Globus pallidus (tissue), 1 donor: ENCODE measurements at places on chromosomes 6 and 20.

GRCh38 chr6:14851281-14851680, 394.6 kb upstream of the JARID2 start:
- DNase-seq: no peak

DNA sequence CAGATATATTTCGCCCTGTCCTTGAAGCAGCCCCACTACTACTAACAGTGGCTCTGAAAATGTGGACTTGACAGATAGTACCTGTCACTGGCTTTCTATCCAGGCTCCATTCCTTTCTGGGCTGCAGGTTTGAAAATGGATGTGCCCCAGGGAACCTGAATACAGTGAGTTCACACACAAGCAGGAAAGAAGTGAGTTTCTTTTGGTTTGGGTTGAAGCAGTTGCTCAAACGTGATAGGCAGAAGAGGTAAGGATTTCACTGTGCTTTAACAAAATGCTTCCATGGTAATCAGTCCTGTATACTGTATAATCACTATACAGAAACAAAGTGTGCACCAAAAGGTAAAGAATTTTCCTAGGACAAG, 382.9 kb downstream of the PRKN start:
- no peak for DNase-seq

- peak; percentile 2 for DNase-seq
Measured at GRCh38 chr6:153957394-153957793, 81.6 kb upstream of the OPRM1 start.

GRCh38 chr6:106637717-106638341, 8.5 kb downstream of the QRSL1 start:
- peak; percentile 20 for DNase-seq

DNA sequence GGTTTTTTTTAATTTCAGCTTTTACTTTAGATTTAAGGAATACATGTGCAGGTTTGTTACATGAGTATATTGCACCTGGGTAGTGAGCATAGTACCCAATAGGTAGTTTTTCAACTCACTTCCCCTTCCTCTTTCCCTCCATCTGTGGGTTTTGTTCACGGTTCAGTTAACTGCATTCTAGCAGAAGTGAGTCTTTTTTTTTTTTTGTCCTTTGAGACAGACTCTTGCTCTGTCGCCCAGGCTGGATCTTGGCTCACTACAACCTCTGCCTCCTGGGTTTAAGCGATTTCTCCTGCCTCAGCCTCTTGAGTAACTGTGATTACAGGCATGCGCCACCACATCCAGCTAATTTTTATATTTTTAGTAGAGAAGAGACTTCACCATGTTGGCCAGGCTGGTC, 8.7 kb downstream of the UBR2 start:
- DNase-seq: no peak

GRCh38 chr6:14406614-14407331, 289.2 kb downstream of the CD83 start:
- DNase-seq: no peak

DNA sequence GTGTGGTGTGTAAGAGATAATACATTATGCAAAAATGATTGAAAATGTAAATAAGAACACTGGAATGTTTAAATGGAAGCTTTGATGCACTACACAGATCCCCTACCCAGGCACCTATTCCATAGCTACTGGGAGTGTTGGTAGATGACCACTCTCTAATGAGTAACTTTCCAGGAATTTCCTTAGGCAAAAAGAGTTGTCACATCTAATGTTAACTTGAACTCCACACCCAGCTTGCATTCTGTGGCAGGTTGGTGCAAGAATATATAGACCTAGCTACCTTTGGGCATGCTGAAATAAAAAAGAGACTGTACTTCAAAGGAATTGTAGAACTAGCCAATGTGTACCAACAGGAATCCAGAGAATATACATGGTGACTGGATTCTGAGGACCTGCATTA, 1254.2 kb upstream of the EYS start:
- no peak for DNase-seq

GRCh38 chr20:62004614-62005013, 61.1 kb downstream of the TAF4 start:
- no peak for DNase-seq

DNA sequence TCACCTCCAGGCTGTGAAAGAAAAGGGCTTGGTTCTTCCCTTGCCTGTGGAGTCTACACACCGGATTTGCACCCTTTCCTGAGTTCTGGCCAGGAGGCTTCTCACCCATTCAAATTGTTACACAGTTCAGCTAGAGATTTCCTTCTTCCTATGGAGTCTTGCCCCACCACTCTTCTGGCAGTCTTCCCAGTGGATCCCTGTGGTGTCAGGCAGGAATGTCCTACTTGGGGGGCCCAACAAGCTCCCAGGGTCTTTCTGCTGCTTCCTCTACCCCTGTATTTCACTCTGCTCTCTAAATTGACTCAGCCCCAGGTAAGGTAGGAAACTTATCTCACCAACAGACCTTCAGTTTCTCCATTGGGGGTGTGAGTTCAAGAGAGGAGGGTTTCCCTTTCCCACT, 14.0 kb upstream of the CST9L start:
- DNase-seq: no peak

GRCh38 chr6:170212051-170212756, 78.7 kb downstream of the DLL1 start:
- no peak for DNase-seq

DNA sequence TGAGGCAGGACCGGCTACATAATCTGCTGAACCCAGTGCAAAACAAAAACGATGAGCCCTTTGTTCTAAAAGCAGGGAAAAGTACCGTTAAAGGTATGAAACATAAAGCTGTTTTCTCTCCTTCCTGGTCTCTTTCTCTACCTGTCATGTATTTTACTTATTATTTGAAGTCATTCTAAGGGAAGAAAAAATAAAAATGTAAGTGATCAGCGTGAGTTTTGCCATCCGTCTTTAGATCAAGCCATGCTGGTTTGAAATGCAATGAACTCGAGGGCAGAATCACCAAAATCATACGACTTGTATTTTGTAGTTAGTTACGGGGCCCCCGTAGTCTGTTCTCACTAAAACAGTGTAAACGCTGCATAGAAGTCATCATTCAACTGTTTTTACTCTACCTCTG, 2.9 kb upstream of the BCAS1 start:
- DNase-seq: no peak

DNA sequence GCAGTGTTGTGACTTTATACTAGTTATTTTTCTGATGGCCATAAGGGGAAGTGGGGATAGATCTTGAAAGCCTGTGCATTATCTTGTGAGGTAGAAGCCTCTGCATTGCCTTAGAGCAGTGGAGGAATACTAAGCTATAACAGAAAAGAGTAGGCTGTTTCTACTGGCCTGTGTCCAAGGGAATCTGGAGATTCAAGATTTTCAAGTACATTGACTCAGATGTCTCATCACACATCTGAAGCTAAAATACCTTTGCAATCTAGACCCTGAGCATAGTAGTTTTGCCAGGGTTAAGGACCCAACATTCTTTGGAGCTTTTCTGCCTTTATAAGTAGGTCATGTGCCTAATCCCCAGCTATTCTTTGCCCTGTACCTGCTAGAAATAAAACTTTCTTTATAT, 272.3 kb downstream of the TENT5A start:
- no peak for DNase-seq

DNA sequence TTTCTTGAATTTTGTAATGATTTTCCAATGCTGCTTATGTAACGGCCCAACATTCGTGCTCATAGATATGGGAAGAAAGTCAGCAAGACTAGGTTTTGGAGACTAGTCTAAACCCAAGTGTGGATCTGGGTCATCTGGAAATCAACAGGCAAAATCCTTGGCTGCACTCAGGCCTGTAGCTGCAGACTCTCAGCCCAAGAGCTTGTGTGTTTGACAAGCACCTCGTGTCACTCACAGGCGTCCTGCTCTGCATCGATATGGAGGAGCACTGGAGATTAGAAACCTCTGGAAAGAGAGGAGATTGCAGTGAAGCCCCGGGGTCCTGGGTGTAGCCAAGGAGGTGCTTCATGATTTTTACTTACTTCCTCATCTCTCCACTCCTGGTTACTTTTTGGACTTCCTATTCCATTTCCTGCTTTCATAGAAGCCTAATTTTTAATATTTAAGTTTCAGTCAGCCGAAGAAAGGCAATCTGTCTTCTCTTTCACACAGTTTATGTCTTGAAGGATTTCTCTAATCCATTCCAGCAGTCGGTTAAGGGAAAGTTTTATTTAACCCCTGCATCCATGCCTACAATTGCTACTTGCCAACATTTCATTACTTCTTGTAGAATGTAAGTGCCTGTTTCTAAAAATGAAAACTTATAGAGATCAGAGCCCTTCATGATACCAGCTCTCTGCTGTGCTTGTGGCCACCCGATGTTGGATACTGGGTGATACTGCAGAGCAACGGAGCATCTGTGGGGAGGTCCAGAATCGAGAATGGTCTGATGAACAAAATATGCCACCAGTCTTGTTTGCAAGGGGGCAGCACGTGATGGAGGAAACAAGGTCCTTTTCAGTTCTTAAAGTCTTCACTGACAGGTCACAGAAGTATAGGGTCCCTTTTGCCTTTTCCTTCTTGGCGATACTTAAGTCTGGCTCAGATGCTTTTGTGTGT, 296.3 kb downstream of the QKI start:
- no peak for DNase-seq

DNA sequence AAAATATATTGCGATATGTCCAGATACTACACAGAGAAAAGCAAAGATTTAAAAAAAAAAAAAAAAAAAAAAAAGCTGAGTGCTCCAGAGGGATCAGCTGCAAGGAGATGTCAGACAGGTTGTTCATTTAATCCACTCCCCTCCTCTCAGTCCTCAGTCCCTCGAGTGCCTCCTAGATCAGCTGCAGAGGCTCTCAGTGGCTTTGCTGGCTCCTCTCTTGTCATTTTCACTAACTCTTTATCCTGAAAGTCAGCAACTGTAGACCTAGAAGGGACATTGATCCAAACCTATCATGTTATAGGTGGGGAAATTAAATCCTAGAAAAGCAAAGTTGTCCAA, 61.6 kb downstream of the KIAA0319 start:
- no peak for DNase-seq

DNA sequence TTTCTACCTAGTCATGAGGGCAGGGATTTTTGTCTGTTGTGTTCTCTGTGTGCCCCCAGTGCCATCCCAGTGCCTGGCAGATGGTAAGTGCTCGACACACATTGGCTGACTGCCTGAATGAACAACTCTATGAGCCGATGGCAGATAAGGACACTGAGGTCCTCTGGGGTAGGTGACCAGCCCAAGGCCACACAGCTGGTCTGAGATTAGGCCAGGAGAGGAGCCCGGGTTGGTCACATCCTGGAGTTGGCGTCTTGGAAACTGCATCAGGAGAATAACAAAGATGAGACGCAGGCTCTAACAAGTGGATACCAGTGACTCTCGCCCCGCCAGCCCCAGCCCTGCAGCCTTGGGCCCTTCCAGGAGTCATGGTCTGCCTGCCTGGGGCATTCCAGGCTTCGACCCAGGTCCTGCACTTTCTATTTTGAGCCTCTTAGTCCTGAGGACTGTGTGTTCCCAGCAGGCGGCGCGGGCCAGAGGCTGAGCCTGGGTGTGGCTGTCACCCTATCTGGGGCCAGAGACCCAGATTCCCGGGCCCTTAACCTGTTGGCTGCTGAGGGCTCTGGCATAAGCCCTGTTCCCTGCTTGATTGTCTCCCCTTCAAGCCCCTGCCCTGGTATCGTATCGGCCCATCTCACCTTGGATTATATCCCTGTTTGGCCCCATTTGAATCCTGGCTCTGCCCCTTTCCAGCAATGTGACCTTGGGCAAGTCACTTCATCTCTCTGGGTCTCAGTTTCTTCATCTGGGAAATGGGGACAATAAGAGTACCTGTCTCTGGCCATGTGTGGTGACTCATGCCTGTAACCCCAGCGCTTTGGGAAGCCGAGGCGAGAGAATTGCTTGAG, 88.3 kb downstream of the CEBPB start:
- DNase-seq: no peak

DNA sequence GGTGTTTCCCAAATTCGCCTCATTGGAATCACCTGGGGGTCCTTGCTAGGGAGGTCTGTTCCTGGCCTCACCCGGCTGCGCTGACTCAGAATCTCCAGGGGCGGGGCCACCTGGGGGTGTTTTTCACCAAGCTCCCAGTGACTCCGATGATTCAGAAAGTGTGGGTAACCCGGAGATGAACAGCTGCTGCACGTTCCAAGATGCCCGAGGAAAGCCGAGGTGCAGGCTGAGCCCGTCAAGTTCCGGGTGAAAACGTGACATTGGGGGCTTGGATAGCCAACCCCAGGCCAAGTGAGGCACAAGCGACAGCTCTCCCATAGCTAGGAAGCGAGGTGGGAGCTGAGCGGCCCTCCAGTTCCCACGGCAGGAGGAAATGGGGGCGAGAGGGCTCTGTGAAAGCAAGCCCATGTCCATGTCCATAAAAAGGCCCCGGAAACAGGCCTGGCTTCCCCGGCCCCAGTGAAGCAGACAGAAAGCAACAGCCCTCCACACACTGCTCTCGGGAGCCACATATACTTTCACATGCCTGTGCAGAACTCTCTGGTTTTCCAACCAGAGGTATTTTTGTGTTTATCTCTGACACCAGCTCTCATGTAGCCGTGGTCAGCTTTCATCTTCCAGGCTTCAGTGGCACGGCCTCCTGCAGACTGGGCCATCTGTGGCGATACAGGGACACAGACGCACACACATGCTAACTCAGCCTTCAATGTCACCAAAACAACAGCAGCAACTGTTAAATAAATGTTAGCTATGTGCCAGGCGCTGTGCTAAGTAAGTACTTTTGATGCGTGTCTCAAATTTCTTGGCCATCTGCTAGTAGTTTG, 90.7 kb upstream of the CCDC28A start:
- DNase-seq: no peak

DNA sequence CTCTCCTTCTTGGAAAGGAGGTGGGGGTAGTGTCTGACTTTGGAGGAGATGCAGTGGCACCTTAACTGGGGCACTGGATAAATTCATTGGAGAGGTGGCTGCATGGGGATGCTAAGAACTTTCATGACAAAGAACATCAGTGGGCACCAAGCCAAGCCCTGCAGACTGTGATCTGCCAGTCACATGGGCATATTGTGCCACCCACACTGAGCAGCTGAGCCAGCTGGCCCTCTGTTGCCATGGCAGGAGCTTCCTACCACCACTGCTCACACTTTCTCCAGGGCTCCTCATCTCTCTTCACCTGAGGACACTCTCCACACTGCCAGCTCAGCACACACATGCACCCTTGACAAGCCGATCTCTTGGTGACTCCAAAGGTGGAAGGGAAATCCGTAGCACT, 715.6 kb downstream of the QKI start:
- DNase-seq: peak; percentile 59

DNA sequence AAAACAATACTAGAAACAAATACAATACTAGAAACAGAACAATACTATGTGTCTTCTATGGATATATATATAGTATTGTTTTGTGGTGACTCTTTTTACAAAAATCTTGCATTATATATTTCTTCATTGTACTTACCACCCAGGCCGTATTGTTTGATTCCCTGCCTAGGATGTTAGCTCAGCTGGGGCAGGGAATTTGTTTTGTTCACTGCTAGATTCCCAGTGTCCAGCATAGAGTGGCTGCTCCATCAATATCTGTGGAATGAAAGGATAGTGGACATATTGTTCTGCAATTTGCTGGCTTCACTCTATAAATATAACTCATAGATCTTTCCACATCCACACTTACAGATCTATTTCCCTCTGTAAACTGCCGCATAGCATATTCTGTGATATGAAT, 21.5 kb upstream of the PREX1 start:
- DNase-seq: no peak

- DNase-seq: no peak
Measured at GRCh38 chr6:14883921-14884320, 361.9 kb upstream of the JARID2 start.
